ENCODE measurements at places on chromosomes 7 and 10. TPM values are rescaled to one million over a fixed set of nuclear protein-coding genes. Genes with fewer than 3 reads are reported as not detected.
A peak's percentile ranks its signal among the peaks of the same experiment; 100 is the strongest.

DNA sequence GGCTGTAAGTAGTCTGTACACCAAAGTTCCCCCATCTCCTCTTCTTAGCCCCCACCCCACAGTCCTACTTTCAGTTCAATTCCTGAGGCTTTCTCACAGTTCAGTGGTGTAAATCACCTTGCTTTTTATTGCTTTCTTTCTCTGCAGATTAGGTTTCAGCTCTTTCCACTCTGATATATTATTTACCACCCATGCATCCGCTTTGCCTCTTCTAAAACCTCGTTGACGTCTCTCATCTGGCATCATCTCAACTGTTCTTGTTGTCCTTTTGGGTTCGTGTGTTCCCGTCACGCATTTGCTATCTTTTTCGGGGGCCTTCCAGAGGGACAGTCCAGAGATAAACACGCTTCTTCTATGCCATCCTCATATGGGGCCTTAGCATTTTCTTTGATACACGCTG is 597.9 kb upstream of the DPP6 start:
- DNase-seq, result no peak

DNA sequence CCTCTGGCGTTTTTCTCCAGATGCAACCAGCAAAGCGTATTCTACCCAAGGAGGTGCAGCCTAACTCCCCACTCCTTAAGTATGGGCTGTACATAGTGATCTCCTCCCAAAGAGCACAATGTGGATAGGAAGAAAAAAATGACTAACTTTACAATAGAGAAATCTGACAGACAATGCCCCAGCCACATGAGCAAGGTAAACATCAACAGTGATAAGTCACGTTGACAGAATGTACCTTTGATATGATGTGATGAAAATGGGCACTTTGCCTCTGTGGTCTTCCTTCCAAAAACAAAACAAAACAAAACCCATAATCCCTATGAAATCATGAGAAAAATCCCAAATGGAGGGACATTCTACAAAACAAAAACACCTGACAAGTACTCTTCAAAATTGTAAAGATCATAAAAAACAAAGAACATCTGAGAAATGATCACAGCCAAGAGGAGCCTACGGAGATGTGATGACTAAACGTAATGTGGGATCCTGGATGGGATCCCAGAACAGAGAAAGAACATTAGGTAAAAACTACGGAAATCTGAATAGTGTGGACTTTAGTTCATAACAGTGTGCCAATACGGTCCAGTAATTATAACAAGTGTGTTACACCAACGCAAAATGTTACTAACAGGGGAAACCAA is 50.6 kb downstream of the ABLIM1 start:
- no peak for DNase-seq

- peak; percentile 65 for DNase-seq
Observed at GRCh38 chr7:23211589-23211988, 29.7 kb downstream of the NUP42 start.

DNA sequence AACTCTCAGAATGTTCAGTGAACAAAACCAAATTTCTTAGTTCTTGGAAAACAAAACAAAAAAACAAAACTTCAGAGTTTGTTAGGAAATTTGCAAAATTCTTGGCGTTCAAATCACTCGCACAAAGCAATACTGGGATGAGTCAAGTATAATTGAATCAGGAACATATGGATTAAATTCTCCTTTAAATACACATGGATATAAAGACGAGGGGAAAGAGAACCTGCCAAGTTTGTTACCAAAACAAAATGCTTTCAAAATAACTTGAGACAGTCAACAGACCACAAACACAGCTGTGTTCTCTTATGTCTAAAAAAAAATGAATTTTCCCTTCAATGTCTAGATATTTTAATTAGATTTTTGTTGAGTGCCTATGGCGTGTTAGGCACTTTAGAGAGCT is 93.5 kb upstream of the MPP7 start:
- DNase-seq, result no peak

DNA sequence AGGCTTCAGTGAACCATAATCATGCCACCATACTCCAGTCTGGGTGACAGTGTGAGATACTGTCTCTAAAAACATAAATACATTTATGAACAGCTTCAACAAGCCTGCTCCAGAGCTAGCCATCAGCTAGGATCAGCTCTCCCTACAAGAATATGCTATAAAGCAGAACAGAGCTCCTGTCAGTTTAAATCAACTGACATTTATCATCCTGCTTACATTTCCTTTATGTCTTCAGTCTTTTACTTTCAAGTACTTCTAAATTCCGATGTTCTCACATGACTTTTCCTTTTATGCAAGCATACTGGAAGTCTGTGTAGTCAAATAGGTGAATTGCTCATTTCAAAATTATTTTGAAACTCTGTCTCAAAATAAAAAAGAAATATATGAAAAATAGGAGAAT is 64.6 kb downstream of the COA1 start:
- no peak for DNase-seq

- no peak for DNase-seq
Observed at GRCh38 chr10:117537904-117538524, 4.5 kb upstream of the EMX2 start.

DNA sequence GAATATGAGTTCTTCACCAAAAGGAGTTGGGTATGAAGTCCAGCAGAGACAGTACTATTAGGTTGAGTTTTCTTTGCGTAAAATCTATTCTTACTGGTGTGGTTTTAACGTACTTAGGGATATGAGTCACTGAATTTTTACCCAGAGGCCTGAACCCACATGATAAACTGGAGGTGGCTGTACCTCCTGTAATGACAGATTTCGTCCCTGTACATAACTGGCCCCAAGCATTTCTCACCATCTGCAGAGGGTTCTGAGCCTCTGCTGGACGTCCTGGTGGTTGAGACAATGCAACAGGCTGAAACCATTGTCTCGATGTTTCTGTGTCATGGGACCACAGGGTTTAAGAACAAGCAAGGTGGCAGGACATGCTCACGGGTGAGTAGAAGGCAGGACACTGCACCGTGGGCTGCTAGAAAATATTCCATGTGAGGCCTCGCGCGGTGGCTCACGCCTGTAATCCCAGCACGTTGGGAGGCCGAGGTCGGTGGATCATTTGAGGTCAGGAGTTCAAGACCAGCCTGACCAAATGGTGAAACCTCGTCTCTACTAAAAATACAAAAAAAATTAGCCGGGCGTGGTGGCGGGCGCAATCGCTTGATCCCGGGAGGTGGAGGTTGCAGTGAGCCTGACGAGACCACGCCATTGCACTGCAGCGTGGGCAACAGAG is 233.9 kb downstream of the DNAJB6 start:
- no peak for DNase-seq

DNA sequence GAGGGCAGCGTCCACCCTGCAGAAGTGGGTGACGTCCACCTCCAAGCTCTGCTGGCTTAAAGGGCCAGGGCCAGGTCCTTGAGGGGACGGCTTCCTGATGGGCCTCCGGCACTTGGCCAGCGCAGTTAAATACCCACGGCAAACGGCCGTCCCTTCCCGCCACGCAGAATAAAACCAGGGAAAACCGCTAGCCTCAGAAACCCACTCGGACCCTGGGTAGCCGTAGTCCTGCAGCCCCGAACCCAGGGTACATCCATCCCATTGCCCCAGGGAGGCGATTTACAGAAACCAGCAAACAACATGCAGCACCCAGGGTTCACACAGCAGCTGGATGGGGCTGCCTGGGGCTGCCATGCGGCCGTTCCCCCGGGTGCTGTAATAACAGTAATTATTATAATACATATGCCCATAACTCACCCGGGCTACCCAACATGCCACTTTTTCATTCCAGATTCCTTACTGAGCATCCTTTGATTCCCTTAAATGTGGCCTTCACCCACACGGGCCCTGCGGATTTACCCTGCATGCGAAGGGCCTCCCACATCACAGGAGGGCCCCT is 81.5 kb upstream of the PDGFA start:
- no peak for DNase-seq

GRCh38 chr10:7738536-7739407 is 35.7 kb downstream of the ITIH2 start:
- no peak for DNase-seq

GRCh38 chr10:54096892-54097291 is 704.1 kb downstream of the PCDH15 start:
- no peak for DNase-seq

GRCh38 chr7:71705217-71705616 is 573.3 kb downstream of the GALNT17 start:
- no peak for DNase-seq

GFRA1 gene
- 8.2 TPM for total RNA-seq

CRTAC1 gene
- total RNA-seq, result not detected

SAMD9L gene
- total RNA-seq, result 1.0 TPM

SH2D4B gene
- not detected for total RNA-seq

MIOS gene
- total RNA-seq, result 24.3 TPM

TAS2R39 gene
- total RNA-seq, result not detected

CALML3 gene
- total RNA-seq, result not detected

RPEL1 gene
- total RNA-seq, result not detected
